Amniotic epithelial cell (primary cell): ENCODE measurements at places on chromosomes 16 and 17.

DNA sequence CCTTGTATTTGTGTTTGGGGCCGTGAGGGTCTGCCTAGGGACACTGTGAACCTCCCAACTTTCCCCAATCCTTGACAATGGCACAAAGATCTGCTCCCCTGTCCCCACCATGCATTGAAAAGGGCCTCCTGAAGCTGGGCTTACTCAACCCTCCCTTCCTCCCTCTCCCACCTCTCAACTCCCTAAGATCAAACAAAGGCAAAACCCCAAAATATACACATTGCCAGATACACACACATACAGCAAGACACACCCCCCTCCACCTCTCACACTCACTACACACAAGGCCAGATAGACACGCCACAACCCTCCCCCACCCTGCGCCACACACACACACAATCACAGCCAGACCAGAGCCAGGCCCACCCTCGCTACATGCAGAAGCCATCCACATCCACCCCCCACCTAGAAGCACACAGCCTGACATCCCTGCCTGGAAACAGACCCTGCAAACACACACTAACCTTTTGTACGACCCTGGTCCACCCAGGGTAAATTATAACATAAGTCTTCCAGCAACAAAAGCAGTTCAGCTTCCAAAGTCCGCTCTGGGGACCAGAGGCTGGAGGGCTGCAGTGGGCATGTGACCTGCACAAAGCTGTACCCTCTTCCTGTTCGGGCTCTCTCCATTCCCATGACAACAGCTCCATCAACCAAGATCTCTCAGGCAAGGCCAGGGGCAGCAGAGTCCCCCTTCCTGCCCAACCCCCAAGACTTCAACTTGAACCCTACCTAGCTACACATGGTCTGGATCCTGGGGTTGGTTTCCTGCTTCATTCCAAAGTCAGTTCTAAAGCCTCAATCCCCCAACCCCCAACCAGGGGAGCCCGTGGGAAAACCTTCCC lies 1.9 kb downstream of the PCGF2 start:
- DNase-seq: no peak

DNA sequence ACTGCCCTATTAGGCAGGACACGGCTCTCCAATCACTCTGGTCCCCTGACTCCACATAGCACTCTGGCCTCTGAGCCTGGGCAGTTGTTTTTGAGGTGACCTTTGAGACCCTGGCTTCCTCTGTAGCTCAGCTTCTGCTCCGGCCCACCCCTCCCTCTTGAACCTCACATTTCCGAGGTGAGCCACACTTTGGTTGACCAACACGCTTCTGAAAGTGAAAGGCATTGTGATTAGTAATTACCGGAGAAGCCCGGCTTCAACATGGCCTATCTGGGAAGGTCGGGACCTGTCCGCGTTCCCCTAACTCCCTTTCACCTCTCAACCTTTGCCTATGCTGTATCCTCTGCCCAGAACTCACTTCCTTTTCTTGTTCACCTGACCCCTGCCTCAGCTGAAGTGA lies 10.3 kb upstream of the ITGAX start:
- no peak for DNase-seq

DNA sequence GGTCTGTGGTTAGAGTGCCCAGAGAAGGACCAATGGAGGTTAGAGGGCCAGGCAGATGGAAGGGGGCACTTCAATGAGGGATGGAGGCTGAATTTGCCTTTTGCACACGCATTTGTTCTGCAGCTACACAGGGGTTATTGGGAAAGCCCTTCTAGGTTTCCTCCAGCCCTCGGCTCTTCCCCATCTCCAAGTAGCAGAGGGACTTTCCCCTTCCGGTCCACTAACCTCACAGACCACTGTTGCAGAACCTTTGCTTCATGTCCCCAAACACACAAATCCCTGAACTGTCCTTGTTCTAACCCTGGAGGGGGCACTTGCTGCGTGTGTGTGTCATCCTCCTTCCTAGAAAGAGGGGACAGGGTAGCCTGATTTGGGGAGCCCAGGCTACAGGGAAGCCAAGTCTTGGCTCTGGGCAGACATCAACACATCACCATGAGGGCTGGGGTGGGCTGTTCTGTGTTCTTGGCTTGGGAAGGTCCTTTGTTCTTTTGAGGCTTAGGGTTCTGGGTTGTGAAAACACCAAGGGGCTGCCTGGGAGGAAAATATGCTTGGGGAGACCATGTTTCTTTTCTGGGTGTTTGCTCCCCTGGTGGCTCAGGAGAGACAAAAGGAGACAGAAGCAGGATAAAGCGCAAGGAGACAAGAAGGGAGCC lies 7.3 kb upstream of the NR1D1 start:
- no peak for DNase-seq

DNA sequence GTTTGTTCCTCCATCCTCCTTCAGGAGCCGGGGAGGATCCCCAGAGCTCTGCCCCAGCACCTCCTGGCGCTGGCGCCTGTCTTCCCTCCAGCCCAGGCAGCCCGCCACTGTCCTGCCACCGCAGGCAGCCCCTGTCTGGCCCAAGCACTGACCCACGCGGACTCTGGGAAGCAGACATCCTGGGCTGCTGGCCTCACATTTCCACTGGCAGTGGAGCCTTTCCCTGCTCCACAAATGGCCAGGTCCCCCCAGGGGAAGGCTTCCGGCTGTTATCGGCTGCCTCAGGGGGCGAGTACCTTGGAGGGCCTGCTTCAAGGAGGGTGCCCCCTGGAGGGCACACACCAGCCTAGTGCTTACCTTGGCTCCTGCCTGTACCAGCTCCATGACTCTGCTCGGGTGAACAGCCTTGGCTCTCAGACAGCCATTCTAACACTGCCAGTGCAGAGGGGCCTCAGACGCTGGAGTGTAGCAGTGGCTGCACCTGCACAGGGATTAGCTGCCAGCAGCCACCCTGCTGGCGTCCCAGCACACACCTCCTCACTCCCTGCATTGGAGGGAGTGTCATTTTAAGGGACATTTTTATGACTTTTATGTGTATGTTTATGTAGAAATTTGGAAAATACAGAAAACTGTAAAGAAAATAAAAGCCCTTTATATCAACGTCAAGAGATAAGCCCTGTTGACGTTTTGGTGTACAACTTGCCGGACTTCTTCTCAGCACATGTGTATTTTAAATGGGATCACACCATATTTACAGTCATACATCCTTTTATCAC lies 21.0 kb downstream of the ACE start:
- DNase-seq: peak; percentile 14

DNA sequence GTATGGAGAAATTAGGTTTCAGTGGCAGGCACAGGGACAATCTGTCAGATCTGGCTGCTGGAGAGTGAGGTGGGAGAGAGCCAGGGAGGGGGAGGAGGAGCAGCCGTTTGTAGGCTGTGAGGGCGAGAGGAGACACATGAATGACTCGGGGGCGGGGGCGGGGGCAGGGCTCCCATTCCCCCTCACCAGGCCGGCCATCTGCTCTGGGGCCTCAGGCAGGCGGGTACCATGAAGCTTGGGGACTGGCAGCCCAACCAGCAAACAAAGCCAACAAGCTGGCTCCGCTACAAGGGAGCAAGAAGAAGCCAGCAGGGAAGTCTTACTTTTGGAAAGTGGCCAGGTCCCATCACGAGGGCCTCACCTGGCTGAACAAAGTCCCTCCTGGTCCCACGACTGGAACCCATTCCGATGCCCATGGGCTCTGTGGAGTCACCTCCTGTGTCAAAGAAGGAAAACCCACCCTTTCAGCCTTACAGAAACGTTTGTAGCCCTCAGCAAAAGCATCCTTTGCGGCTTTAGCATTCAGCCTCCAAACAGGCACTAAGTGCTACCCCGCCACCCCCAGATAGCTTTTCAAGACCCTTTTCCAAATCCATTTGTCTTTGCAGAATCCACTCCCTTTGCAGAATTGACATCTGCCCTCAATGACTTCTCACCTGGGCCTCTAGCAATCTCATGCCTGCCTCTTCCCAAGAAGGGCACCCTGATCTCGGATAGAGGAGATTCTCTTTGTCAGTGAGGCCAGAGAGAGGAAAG lies 9.2 kb upstream of the SSTR2 start:
- no peak for DNase-seq

DNA sequence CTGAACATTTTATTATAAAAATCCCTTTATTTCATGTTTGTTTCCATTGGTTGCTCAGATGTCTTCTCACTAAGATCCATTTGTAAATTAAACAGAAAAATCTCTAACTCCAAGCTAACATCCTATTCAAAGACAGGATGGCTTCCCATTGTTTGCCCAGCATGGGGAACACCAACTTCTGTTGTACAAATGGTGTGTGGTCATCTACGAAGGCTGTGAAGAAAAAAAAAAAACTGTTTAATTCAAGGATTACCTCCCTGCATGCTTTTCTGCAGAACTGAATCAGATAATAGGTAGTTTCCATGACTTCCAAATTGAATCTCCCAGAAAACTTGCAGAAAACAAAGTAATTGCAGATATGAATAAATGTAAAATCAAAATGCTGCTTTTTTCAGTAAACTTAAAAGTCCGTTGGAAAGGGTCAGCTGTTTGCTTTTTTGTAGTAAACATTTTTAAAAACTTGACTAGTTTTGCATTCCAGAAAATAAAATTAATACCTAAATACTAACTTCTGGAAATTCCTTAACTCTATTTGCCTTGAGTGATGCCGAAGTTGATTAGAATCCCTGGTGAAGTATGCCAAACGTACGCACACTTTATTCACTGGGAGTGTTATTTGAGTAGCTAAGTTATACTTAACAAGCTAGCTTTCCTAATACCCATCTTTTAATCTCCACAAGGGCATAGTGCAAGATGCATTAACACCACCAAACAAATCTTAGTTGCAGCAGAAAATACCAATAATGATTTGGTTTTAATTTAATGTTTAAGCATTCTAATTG lies 7.7 kb downstream of the SALL1 start:
- DNase-seq: no peak

DNA sequence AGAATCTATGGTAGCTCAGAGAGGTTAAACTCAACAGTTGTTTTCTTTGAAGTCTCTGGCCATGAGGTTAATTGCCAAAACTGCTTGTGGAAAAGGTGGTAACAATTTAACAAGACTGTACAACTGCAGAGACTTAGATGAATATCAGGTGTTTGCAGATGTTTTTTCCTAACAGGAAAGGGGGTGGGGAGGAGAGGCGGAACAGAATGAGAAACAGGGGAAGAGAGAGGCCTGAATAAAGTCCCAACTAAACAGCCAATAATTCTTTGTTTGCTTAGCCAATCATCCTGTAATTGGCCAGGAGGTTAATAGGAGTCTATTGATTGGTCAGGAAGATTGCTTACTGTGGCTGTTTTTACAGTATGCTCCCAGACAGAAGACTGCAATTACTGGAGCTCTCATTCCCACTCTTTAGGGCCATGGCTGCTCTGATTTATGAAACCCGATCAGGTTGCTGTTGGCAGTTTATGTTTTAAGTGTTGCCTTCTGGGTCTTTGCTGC lies 249.7 kb upstream of the TBX2 start:
- no peak for DNase-seq

DNA sequence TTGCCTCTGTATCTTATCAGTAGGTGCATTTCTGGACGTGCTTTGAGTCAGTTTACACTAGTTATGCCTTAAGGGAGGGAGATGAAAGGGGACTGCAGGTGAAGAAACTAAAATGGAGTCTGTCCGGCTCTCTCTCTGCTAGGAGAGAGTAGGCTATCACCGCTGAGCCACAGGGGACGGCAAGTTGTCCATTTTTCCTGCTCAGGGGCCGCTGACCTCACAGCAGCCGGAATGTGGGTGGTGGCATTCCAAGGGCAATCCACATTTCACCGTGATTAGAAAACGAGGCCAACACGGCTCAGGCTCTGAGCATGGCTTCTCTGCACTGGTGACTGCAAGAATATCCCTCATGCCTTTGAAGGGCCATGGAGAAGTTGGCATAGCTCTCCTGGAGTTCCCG lies 19.0 kb upstream of the KLHDC4 start:
- DNase-seq: peak; percentile 64

- DNase-seq: no peak
Measured at GRCh38 chr16:49542391-49542891, 168.8 kb downstream of the C16orf78 start.

GRCh38 chr17:75876190-75876937 lies 2.0 kb downstream of the TRIM47 start:
- DNase-seq: no peak

DNA sequence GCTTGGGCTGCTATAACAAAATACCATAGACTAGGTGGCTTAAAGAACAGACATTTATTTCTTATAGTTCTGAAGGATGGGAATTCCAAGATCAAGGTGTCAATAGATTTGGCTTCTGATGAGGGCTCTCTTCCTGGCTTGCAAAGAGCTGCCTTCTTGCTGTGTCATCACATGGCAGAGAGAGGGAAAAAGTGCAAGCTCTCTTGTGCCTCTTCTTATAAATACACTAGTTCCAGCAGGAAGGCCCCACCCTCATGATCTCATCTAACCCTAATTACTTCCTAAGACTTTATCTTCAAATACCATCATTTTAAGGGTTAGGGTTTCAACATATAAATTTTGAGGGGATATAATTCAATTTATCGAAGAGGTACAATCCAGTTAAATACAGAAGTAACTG lies 30.6 kb downstream of the ABCA9 start:
- no peak for DNase-seq

DNA sequence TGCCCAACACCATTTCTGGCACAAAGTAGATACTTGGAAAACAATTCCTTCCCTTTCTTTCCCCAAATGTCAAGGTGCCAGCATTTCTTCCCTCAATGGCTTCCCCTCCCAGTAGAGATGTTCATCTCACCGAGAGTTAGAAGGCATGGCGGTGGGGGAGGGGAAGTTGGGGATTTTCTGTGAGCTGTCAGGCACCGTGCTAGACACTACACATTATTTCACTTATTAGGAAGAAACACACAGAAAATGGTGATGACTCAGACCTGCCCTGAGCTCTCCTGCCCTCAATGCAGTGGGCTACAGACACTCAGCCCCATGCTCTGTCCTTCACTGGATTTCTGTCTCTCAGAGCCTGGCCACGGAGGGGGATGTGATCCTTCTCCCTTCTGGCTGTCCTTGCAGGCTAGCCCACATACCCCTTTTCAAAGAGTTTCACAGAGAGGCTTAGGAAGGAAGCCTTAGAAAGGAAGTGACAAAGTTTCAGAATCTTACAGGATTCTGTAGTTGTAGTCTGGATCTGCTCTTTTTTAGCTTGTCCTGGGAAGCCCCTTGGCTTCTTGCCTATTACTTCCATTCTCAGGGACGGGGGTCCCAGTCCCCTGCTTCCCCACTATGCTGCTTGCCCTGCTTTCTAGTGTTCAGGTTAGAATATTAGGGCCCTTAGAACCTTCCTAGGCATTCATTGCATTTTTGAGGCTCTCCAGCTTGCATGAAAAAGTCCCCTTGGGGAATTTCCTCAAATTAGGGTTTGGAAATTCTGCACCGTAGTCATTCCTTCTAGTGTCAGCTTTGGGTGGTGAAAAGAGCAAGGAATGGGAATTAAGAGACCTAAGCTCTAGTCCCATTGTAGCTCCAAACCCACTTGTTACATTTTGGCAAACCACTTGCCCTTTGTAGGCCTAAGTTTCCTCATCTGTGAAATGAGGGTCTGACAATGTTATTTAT lies 12.2 kb upstream of the CCL5 start:
- DNase-seq: peak; percentile 18

GRCh38 chr16:88500255-88500661 lies 47.2 kb downstream of the ZFPM1 start:
- DNase-seq: no peak

GRCh38 chr16:19294156-19294649 lies 8.7 kb downstream of the CLEC19A start:
- DNase-seq: no peak
